ENCODE measurements at places on chromosomes 7 and 10. TPM values are rescaled to one million over a fixed set of nuclear protein-coding genes. Genes with fewer than 3 reads are reported as not detected.

PANK1 gene
- 3.2 TPM for total RNA-seq

AKR1D1 gene
- not detected for total RNA-seq

DNA sequence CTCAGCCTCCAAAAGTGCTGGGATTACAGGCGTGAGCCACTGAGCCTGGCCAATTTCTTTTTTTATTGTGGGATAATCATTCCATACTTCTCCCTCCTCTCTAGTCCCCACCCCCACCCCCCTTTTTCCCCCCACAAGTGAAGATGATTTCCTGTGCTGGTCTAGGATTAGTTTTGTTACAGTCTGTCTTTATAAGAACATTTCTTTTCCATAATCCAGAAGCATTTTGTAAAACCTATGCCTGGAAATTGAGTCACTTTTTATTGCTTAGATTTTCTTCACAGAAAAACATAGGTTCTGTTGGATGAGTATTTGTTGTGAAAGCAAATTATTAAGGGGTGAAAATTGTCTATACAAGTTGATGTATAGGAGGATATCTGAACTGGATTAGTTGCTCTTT, 98.9 kb downstream of the KAT6B start:
- peaks cover 6% of the 10 kb centered on the region for H3K36me3 ChIP-seq
- DNase-seq, result no peak
- no peak overlapping the region for H3K27ac ChIP-seq
- H3K27me3 ChIP-seq, result no peaks in the 10 kb centered on the region
- H3K4me3 ChIP-seq, result no peak overlapping the region
- peaks cover 18% of the 10 kb centered on the region for H3K4me1 ChIP-seq

- no peak overlapping the region for H3K27ac ChIP-seq
- DNase-seq, result no peak
- H3K36me3 ChIP-seq, result no peaks in the 10 kb centered on the region
- no peak overlapping the region for H3K4me3 ChIP-seq
- H3K4me1 ChIP-seq, result no peaks in the 10 kb centered on the region
Measured at GRCh38 chr10:63666836-63667383, 145.7 kb downstream of the REEP3 start.

- no peaks in the 10 kb centered on the region for H3K27me3 ChIP-seq
- no peak for DNase-seq
- H3K27ac ChIP-seq, result no peak overlapping the region
- no peak overlapping the region for H3K4me3 ChIP-seq
- peaks cover 17% of the 10 kb centered on the region for H3K4me1 ChIP-seq
Measured at GRCh38 chr7:100456562-100456961, 7.5 kb downstream of the SPACDR start.

Measured in activated T-helper 1 cell treated with anti-CD3 and anti-CD28 coated beads, Interleukin-12 subunit alpha, Interleukin-12 subunit beta, Interleukin-2, Interleukin-4 antibody, amounts not matched to agents 30 ng/mL and 10 ng/mL and 1 ng/mL, durations not matched to agents 14 hours and 24 hours and 36 hours (primary cell).